ENCODE measurements at places on chromosomes 6 and 20.
A peak's percentile ranks its signal among the peaks of the same experiment; 100 is the strongest.

DNA sequence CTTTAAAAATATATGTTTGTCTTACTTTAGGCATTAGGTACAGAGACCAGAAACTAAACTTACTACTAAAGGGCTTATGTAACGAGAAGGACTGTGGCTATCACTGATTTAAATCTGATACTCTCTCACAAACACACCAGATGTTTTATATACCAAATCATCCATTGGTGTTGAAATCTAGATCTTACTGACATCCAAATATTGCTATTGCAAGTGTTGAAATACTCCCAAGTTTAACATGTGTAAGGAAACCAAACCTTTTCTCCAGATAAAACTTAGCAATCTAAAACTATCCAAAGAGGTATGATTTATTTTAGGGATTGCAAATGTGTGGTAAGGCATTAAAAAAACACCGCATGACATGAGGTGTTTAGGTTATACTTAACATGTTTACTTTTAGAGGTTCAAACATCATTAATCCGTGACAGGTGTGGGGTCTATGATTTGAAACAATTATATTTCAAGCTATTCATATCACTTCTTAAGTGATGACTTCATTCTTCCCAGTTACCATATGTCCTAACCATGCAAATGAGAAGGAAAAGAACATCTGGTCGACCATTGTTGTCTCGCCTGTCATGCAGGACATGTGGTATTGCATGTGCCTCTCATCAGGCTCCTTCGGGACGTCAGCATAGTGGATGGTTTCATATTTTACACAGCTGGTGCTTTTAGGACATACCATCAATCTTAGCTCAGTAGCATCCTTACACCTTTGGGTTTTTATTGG lies 168.3 kb upstream of the SPACA1 start:
- DNase-seq = peak; percentile 29

GRCh38 chr6:74671558-74672025 lies 534.3 kb downstream of the COL12A1 start:
- DNase-seq = peak; percentile 73

DNA sequence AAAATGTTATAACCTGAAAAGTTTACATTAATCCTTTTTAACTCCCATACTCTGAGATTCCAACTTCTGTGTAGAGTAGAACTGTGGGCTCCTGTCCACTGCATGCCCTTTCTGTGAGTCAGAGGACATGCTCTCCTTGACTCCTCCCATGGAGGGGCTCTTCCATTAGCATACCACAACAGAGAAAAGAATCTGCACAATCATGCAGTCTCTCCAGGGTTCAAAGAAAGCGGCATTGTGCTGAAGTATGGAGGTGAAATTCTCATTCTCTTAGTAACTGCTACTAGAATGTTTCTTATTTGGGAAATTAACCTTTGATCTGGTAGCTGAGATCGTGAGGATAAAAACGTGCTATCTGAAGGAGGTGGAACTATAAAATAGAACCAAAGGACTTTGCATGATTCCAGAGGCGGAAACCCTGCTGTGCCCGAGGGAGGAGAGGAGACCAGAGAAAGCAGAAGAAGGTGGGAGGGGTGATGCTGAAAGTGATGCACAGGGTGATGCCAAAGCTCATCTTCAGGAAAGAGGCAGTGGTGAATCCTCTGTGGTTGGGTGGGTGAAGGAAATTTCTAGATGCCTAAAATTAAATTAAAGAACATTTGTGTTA lies 202.2 kb upstream of the PCSK2 start:
- no peak for DNase-seq

GRCh38 chr6:38153076-38153797 lies 333.7 kb downstream of the ZFAND3 start:
- no peak for DNase-seq

GRCh38 chr20:11337361-11338130 lies 580.1 kb upstream of the BTBD3 start:
- DNase-seq = no peak

DNA sequence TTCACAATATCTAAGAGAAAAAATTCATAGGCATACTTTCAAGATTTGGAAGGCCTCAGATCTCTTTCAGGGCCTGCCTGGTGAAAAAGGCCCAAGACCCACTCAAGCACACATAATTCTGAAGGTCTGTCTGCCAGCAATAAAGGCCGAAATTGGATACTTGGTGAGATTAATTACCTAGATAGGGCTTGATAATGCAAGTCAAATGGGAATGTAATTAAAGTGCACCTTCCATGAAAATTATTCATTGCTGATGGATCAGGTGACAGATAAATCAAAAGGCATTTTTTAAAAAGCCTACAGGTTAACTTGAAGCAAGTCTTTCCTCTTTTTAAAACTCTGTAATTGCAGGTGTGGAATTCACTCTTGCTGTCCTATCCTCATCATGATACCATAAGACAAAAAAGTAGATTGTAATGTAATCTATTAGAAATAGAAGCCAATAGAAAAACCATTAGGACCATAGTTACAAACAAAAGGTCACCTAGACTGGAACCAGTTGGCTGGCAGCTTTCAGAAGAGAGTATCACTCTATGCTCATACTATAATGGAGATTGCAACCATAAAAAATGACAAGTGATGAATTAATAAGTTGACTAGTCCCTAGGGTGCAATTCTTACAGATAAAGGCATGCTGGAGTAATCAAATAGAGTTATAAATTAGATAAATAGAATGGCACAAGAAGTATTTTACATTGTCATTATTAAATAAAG lies 77.3 kb downstream of the EPHA7 start:
- no peak for DNase-seq

DNA sequence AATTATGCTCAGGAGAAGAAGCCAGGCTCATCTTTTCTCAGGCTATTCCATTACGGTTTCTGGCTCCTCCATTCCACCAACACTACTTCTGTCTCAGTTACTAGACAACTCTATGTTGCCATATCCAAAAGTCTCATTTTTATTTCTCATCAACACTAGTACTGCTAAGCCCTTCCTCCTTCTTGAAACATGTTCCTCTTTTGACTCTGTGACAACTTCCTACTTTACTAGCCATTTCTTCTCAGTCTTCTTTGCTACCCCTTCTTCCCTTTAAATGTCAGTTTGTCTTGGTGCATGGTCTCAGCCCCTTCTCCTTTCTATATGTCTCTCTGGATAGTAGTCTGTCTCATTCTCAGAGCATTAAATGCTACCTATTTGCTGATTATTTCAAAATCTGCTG lies 7.1 kb upstream of the ADGRG6 start:
- no peak for DNase-seq

GRCh38 chr20:56779452-56780143 lies 150.5 kb downstream of the TFAP2C start:
- no peak for DNase-seq

GRCh38 chr6:14146506-14147096 lies 29.0 kb downstream of the CD83 start:
- DNase-seq = no peak

GRCh38 chr6:130211691-130212090 lies 11.1 kb downstream of the SAMD3 start:
- no peak for DNase-seq

GRCh38 chr20:11882651-11883050 lies 35.0 kb upstream of the BTBD3 start:
- DNase-seq = no peak

DNA sequence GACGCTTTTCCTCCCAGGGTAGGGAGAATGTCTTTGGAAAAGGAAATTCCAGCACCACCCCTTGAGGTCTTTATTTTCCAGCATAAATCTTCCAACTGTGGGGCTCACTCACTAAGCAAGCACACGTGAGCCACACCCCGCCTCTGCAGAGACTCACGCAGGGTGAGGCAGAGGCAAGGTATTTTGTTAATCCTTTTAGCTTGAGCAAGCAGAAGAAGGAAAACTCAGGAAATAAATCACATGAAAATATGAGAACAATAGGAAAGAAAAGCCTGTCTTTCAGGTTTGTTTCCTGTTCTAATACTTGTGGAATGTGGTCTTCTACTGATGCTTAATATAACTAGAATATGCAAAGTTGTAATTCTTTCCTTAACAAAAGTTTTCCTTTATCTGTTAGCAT lies 4.1 kb upstream of the PHACTR2 start:
- peak; percentile 88 for DNase-seq

DNA sequence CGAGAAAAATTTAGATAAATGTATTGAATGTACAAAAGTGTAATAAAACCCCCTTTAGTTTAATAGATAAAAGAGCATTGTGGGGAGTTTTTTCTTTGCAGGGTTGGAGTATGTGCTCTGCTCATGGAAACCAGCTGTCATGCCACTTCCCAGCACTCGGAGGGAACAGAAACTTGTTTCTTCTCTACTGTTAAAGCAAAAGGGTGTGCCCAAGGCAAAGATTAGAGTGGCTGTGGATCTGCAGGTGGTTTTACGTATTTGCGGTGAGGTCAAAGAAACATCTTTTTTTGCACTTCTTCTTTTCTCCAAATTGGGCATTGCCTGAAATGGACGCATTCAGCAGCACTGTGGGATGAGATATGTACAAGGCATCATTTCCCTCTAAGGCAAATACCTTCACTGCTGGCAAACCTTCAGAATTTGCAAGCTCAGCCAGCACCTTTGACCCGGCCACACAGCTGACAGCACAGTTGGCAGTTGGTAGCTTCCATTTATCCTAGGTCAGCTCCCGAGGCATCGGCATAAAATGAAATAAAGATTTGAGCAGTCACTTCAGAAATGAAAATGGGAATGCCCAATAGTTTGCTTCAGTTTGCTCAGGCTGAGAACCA lies 178.4 kb upstream of the EYA4 start:
- DNase-seq = peak; percentile 1

DNA sequence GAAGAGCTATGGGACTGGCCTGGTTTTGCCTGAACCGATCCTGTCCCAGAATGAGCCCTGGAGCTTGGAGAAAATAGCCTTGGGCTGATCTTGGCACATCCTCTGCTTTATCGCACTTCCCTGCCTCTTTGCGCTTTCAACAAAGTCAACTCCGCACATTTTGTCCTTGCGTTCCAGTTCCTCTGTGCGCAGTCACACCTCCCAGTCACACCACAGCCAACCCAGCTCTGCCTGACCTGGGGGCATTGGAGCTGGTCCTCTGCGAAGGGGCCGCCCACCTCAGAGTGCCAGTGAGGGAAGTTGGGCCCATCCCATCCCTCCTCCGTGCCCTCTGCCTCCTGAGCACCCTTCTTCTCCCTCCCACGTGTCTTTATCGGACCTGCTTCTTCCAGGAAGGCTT lies 16.9 kb upstream of the UQCC2 start:
- DNase-seq = no peak

GRCh38 chr20:47764154-47764733 lies 21.0 kb downstream of the SULF2 start:
- DNase-seq = no peak

- no peak for DNase-seq
These were observed 21.1 kb upstream of the TAGAP start for GRCh38 chr6:159065759-159066329.

DNA sequence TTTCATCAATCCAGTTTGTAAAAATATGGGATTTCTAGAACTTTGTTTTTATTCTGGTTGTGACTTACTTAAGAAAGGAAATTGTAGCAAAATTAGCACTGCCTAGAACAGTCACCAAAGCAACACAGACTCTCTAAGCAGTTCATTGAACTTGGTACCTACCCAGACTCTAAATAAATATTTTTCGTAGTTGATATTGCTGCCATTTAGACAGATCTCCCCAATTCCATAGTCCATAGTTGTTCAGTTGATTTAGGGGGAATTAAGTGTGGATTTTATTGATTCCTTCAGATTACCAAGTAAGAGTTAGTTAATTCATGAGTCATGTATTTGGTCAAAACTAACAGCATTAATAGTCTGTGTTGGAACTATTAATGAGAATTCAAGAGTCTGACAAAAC lies 822.5 kb downstream of the DHX35 start:
- DNase-seq = no peak

GRCh38 chr6:56650191-56650590 lies 7.5 kb upstream of the DST start:
- no peak for DNase-seq

DNA sequence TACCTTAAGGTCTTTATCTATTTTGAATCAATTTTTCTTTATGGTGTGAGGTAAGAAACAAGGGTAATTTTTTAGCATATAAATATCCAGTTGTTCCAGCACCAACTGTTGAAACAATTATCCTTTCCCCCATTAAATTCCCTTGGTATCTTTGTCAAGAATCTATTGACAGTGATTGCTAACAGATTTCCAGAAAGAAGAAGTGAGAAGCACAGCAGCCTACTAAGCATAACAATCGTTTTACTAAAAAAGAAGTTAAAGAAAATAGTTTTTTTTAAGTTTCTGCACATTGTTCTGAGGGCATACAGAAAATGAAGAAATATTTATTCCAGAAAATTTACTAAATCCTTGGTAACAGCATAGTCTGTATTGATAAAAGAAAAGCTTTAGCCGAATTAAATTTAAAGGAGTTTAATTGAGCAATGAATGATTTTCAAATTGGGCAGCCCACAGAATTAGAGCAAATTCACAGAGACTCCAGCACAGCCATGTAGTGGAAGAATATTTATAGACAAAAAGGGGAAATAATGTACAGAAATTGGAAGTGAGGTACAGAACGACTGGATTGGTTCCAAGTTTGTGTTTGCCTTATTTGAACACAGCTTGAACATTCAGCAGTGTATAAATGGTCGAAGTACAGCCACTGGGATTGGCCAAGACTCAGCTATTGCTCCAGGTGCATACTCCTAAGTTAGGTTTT lies 97.9 kb upstream of the UST start:
- DNase-seq = no peak

DNA sequence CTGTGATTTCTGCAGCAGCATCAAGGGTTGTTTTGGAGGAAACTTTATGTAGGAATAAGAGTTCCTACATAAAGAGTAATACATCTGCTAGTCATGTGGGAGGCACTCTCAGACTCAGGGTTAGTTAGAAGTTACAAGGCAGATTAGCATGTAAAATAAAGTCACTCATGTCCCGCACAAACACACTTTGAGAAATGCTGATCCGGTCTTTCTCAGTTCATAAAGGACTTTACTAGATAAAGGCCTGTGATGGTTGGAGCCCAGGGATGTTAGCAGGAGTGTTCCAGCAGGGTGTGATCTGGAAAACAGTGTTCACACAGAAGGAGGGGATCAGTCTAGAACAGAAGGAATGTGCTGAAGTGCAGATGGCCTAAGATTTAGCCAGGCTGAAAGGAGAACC lies 33.1 kb upstream of the NOP56 start:
- DNase-seq = no peak

DNA sequence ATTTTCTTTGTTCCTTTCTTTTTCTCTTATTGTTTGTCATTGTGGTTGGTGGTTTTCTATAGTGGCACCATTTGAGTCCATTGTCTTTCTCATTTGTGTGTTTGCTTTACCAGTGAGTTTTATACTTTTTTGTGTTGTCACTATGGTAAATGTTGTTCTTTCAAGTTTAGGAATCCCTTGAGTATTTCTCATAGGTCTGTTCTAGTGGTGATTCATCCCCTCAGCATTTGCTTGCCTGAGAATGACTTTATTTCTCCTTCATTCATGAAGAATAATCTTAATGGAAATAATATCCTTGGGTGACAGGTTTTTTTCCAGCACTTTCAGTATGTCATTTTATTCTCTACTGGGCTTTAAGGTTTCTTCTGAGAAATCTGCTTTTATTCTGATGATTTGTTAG lies 209.2 kb upstream of the ASCC3 start:
- DNase-seq = peak; percentile 83

- DNase-seq = no peak
These were observed 16.7 kb downstream of the TSBP1 start for GRCh38 chr6:32355018-32355417.

- DNase-seq = no peak
These were observed 356.9 kb downstream of the ARHGAP18 start for GRCh38 chr6:129353067-129353466.

GRCh38 chr6:111872401-111873177 lies 663 bp downstream of the FYN start:
- peak; percentile 48 for DNase-seq

- DNase-seq = no peak
These were observed 208.4 kb downstream of the ADGRG6 start for GRCh38 chr6:142510211-142510610.

GRCh38 chr6:163354761-163355425 lies 59.6 kb upstream of the QKI start:
- peak; percentile 63 for DNase-seq
